IMR-90 (cell line): ENCODE measurements at places on chromosomes 3 and 15. TPM values are rescaled to one million over a fixed set of nuclear protein-coding genes. Genes with fewer than 3 reads are reported as not detected.

Gene FGF12
- total RNA-seq, result not detected in 2 replicates

Gene FBXL2
- total RNA-seq, result 15.6 and 21.0 TPM in 2 replicates

DNA sequence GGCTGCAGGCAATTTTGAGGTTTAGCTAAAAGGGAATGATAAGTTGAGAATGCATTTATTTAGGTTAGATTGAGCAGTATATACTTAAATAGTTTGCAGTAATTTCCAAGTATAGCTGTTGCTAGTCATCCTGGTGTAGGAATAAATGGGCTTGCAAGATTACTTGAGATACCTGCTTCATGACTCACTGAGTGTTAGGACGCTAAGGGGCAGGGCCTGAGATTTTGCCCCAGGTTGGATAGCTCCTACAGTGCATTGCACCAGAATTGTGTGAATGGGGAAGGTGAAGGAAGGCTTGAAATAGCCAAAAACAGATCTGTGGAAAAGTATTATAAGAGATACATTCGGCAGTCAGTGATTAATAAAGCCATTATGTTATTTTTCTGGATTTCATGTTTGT is 72.8 kb downstream of the KCNH8 start:
- DNase-seq, result no peak

GRCh38 chr3:78134496-78134895 is 1094.6 kb downstream of the ROBO2 start:
- no peak for DNase-seq

Gene SLC27A2
- under 0.01 TPM in 1 of 2 replicates, not detected in the other for total RNA-seq

Gene ST3GAL6
- total RNA-seq, result 0.36 and 1.4 TPM in 2 replicates

GRCh38 chr15:70556151-70556741 is 207.1 kb downstream of the UACA start:
- DNase-seq, result no peak
